Type B pancreatic cell (in vitro differentiated cells): ENCODE measurements at places on chromosomes 12 and 14. TPM values are rescaled to one million over a fixed set of nuclear protein-coding genes. Genes with fewer than 3 reads are reported as not detected.
A peak's percentile ranks its signal among the peaks of the same experiment; 100 is the strongest.

The ANO2 gene
- 2.6 and 3.3 TPM in 2 replicates for total RNA-seq

DNA sequence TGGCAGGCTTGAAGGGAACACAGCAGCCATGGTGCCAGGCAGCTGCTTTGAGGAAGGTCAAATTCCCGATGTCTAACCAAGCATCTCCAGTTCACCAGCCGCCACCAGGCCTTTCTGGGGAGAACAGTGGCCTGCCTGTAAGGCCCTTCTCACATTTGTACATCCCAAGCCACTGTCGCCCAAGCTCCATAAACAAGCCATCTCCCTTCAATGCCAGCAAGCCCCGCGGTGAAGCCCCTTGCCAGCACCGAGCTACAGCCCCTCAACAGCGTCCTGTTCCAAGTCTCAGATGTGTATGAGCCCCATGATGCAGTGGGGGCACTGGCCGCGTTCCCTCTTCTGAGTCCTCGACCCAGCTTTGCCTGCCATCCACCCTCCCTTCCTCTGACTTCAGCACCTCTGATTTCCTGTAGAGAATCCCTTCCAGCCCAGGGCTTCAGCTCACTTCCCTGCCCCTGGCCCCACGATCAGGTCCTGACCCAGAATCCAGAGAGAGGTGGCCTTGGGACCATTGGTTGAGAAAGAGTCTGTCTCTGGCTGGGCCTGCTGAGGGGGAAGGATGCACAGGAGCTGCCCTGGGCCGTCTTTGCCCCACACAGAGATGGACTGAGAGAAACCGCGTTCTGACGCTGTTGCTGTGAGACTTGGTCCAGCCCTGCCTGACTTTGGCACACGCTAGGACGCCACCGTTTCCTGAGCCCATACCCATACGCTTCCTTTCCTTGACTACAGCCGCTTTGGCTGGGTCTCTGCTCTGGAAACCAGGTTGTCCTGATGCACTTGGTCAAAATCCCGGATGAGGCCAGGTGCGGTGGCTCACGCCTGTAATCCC is 1.9 kb upstream of the MMP17 start:
- peak overlapping the region; percentile 22 for H3K4me3 ChIP-seq
- no peak for DNase-seq

DNA sequence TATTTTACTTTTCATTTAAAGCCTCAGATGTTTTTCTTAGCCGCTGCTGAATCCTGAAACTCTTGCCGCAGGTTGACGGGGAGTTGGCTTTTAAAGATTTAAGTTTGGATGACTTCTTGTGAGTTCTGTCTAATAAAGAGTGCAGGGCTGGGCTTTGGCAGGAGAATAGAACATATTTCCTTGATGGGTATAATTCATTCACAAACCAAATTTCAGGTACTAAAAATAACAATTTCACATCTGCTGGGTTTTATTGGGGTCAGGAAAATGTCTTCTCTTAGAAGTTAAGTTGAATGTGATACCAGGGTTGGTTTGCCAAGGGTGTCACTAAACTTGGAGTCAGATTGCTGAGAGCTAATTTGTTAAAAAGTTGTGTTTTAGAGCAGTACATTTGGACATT is 9.7 kb downstream of the SP1 start:
- no peak for DNase-seq
- no peaks in the 10 kb centered on the region for H3K27me3 ChIP-seq
- H3K36me3 ChIP-seq, result peaks cover 23% of the 10 kb centered on the region

The FOXM1 gene
- total RNA-seq, result 53.9 and 68.6 TPM in 2 replicates

GRCh38 chr14:21525571-21525961 is 580 bp downstream of the SALL2 start:
- no peak for DNase-seq
- peaks cover 25% of the 10 kb centered on the region for H3K4me1 ChIP-seq
- H3K36me3 ChIP-seq, result peaks cover 17% of the 10 kb centered on the region
- H3K4me3 ChIP-seq, result peak overlapping the region; percentile 96
- no peaks in the 10 kb centered on the region for H3K27me3 ChIP-seq

The DLGAP5 gene
- 18.8 and 58.8 TPM in 2 replicates for total RNA-seq

The RPGRIP1 gene
- 0.19 and 0.63 TPM in 2 replicates for total RNA-seq

- peak overlapping the region; percentile 4 for H3K27ac ChIP-seq
- peaks cover 3% of the 10 kb centered on the region for H3K36me3 ChIP-seq
- DNase-seq, result no peak
- no peak overlapping the region for H3K4me3 ChIP-seq
- H3K4me1 ChIP-seq, result peaks cover 4% of the 10 kb centered on the region
- H3K27me3 ChIP-seq, result peaks cover 4% of the 10 kb centered on the region
These were observed 185.8 kb upstream of the SOX5 start for GRCh38 chr12:24135158-24135850.

The GLIPR1L1 gene
- total RNA-seq, result not detected in 2 replicates

GRCh38 chr14:34229140-34229539 is 232.9 kb downstream of the SPTSSA start:
- H3K36me3 ChIP-seq, result no peaks in the 10 kb centered on the region
- no peak overlapping the region for H3K4me3 ChIP-seq
- no peak for DNase-seq
- peaks cover 19% of the 10 kb centered on the region for H3K27me3 ChIP-seq
- H3K27ac ChIP-seq, result no peak overlapping the region

GRCh38 chr12:114820796-114821195 is 136.8 kb upstream of the TBX3 start:
- peaks cover 4% of the 10 kb centered on the region for H3K4me1 ChIP-seq
- no peaks in the 10 kb centered on the region for H3K27me3 ChIP-seq
- DNase-seq, result no peak
- H3K4me3 ChIP-seq, result no peak overlapping the region
- H3K36me3 ChIP-seq, result no peaks in the 10 kb centered on the region

GRCh38 chr14:74613211-74613914 is 1.3 kb upstream of the LTBP2 start:
- H3K4me1 ChIP-seq, result peaks cover 6% of the 10 kb centered on the region
- peak overlapping the region; percentile 82 for H3K4me3 ChIP-seq
- no peak for DNase-seq
- H3K27ac ChIP-seq, result no peak overlapping the region
- H3K27me3 ChIP-seq, result peaks cover 60% of the 10 kb centered on the region
- no peaks in the 10 kb centered on the region for H3K36me3 ChIP-seq

The AKAP3 gene
- 3.8 and 7.6 TPM in 2 replicates for total RNA-seq

The TMEM119 gene
- 0.33 and 27.2 TPM in 2 replicates for total RNA-seq

- peaks cover 16% of the 10 kb centered on the region for H3K4me1 ChIP-seq
- H3K27ac ChIP-seq, result no peak overlapping the region
- H3K4me3 ChIP-seq, result no peak overlapping the region
- H3K27me3 ChIP-seq, result no peaks in the 10 kb centered on the region
These were observed 83.3 kb downstream of the PLEKHG7 start for GRCh38 chr12:92786045-92786444.

The LRRC10 gene
- not detected in 2 replicates for total RNA-seq

GRCh38 chr12:49200919-49201594 is 12.2 kb upstream of the TUBA1A start:
- H3K27me3 ChIP-seq, result no peaks in the 10 kb centered on the region
- peaks cover 25% of the 10 kb centered on the region for H3K4me1 ChIP-seq
- H3K36me3 ChIP-seq, result no peaks in the 10 kb centered on the region

The TTC6 gene
- 3.0 and 4.6 TPM in 2 replicates for total RNA-seq

The BCL7A gene
- 22.2 and 30.9 TPM in 2 replicates for total RNA-seq

The DHH gene
- total RNA-seq, result 0.56 TPM in 1 of 2 replicates, not detected in the other

The WNT5B gene
- 11.3 and 42.9 TPM in 2 replicates for total RNA-seq

DNA sequence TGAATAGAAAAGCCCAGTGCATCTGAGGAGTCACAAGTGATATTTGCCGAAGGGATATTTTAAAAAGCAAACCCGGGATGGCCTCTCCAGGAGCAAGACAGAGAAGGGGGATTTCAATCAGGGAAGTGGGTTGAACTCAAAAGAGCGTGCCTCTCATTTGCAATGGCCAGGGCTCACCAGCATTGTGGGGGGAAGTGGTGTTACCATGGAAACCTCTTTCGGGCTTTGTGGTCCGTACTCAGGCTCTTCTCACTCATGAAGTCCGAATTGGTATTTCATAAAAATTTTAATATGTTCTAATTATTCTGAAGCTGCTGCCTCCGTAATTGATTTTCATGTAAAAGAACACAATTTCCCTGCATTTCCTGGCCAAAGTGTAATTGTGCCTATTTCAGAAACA is 79.8 kb downstream of the SLC15A4 start:
- H3K4me1 ChIP-seq, result no peaks in the 10 kb centered on the region
- no peak for DNase-seq
- no peaks in the 10 kb centered on the region for H3K36me3 ChIP-seq
- peaks cover 9% of the 10 kb centered on the region for H3K27me3 ChIP-seq

GRCh38 chr12:61290473-61290872 is 969.7 kb upstream of the USP15 start:
- no peaks in the 10 kb centered on the region for H3K4me1 ChIP-seq
- H3K27me3 ChIP-seq, result no peaks in the 10 kb centered on the region
- no peak overlapping the region for H3K27ac ChIP-seq
- no peak for DNase-seq

The FAM222A gene
- total RNA-seq, result 7.9 and 11.5 TPM in 2 replicates

GRCh38 chr12:124036657-124037109 is 63.7 kb downstream of the ZNF664 start:
- peaks cover 3% of the 10 kb centered on the region for H3K27me3 ChIP-seq
- no peaks in the 10 kb centered on the region for H3K36me3 ChIP-seq
- peak overlapping the region; percentile 43 for H3K27ac ChIP-seq
- peaks cover 46% of the 10 kb centered on the region for H3K4me1 ChIP-seq

GRCh38 chr12:59677857-59678256 is 82.0 kb downstream of the SLC16A7 start:
- no peak overlapping the region for H3K27ac ChIP-seq
- H3K27me3 ChIP-seq, result no peaks in the 10 kb centered on the region

DNA sequence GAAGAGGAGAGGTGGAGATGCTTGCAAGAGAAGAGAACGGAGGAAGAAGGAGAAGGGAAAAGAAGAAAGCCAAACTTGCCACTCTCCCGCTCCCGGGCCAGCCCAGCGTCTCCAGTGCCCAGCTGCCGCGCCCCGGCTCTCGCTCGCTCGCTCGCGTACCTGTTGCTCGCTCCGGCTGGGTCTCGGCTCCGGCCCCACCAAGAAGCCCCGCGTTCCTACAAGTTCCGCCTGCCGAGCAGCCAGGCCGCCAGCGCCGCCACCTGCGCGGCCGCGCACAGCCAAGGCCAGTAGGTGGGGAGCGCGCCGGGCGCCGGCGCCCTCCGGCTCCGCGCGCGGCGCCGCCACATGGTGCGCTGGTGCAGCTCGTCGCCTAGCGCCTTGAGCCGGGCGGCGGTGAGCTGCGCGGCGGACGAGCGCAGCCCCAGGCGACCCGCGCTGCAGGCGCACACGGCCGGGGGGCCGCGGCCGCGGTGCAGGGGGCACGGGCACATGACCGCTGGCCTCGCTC is 370 bp downstream of the HRK start:
- no peak for DNase-seq
- H3K4me1 ChIP-seq, result peaks cover 29% of the 10 kb centered on the region
